Naive B cell (primary cell): ENCODE measurements at places on chromosomes 7 and 10. TPM values are rescaled to one million over a fixed set of nuclear protein-coding genes. Genes with fewer than 3 reads are reported as not detected.

BTRC gene
- polyA plus RNA-seq = 8.7 TPM

DNA sequence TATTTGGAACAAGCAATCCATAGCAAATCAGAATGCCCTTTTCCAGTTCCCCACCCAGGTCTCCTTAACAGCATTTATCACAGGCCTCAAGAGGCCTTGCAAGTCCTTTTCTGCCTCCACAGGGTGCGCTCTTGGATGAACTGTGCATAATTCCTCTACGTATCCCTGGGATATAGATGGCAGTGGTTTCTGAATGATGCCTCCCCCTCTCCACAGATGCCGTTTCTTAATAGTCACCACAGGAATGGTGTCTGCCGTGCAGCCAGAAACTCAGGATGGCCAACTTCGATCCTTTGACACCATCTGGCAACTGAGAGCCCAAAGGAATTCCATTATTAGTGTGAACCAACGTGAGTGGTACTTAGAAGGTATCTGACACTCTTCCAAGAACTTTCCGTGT lies 43.1 kb downstream of the JAZF1 start:
- DNase-seq = no peak

MKX gene
- not detected for polyA plus RNA-seq

- no peak for DNase-seq
Measured at GRCh38 chr7:37831244-37831643, 17.2 kb upstream of the NME8 start.

GRCh38 chr10:91875779-91876178 lies 33.5 kb downstream of the FGFBP3 start:
- DNase-seq = no peak

TLX1 gene
- polyA plus RNA-seq = not detected

AGBL3 gene
- polyA plus RNA-seq = 1.5 TPM

GRCh38 chr7:107989618-107990373 lies 13.2 kb downstream of the LAMB1 start:
- DNase-seq = no peak

- no peak for DNase-seq
Measured at GRCh38 chr10:114508376-114508775, 104.1 kb upstream of the AFAP1L2 start.

FAM3C gene
- 79.8 TPM for polyA plus RNA-seq

CPA4 gene
- not detected for polyA plus RNA-seq

IFIT1 gene
- polyA plus RNA-seq = 3.8 TPM
